ENCODE measurements at places on chromosomes 6 and 20.

DNA sequence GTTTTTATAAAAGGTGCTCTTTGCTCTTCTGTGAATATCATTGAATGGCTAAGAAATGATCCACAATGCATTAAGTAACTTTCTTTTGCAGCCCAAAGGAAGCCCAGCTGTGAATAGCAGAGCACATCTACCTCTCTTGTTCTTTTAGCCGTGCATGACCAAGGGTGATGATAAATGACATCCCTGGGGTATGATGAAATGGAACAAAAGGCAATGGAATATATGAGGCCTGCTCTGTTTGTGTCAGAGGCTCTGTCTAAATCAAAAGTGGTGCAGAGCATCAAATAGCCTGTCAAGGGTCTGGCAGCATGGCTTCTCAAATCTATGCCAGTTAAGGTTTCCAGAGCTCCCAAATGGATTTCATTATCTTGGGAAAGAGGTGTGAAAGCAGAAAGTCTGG lies 362.6 kb upstream of the RNF217 start:
- no peak for DNase-seq

GRCh38 chr6:4134841-4135664 lies at the start of gene ECI2:
ECI2 (minus strand) TSS chr6:4135575; CDS start chr6:4135560, 15 bp downstream.
- DNase-seq: no peak

GRCh38 chr20:8952721-8953120 lies 116.2 kb upstream of the PLCB4 start:
- DNase-seq: no peak

GRCh38 chr6:121800047-121800446 lies 364.6 kb downstream of the GJA1 start:
- no peak for DNase-seq

DNA sequence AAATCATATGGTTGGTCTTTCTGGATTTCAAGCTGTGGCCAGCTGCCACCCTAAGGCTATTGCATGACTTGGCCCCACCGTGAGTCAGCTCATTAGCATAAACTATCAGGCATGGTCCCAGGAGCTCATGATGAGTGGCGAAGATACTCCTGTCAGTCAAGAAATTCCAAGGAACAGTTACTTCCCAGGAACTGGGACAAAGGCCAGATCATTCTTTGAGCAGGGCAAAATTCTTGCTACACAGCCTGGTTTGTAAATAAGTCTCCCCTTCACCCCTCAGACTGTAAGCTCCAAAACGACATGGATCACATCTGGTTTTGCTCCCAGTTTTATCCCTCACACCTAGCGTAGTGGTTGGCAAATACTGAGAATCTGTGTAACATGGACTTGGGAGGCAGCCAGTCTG lies 33.0 kb upstream of the KIAA1586 start:
- no peak for DNase-seq

DNA sequence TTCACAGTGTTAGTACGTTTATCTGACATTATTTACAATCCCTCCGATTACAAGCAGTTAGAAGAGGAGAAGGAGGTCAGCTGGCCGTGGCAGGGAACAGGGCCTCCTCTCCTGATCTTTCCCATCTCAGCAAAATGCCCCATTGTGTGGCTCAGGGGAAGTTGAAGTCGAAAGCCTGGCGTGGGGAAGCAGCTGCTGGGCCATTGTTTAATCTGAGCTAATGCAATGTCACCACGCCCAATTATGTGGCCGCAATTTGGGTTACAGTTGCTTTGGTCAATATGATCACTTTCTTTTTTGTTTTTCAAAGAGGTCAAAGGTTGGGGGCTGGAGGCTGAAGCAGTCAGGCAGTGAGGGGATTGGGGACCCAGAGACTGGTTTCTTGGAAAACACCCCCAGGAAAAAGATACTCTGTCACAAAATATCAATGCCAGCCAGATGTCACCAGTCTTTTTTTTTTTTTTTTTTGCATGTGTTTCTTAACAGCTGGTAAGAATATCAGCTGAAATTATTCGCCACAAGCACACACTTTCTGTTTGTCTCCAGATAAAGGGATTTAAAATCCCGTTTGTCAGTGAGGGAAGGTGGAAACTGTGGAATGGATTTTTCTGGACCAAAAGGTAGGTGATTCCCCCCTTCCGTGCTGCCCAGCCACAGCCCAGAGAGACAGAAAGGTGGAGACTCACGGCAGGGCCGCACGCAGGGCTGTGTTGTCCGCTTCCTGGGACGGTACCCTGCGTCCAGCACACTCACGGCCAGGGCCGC lies 24.6 kb downstream of the DLL1 start:
- DNase-seq: no peak

DNA sequence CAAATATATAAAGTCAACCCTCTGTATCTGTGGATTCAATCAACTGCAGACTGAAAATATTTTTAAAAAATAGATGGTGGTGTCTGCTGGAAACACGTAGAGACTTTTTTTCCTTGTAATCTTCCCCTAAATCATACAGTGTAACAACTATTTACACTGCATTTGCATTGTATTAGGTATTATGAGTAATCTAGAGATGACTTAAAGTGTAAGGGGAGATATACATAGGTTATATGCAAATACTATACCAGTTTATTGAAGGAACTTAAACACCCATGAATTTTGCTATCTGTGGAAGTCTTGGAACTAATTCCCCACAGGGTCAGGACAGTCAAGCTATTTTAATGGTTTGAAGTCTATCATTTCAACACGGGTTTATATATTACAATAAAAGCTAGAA lies 10.2 kb downstream of the HDAC2 start:
- DNase-seq: no peak

DNA sequence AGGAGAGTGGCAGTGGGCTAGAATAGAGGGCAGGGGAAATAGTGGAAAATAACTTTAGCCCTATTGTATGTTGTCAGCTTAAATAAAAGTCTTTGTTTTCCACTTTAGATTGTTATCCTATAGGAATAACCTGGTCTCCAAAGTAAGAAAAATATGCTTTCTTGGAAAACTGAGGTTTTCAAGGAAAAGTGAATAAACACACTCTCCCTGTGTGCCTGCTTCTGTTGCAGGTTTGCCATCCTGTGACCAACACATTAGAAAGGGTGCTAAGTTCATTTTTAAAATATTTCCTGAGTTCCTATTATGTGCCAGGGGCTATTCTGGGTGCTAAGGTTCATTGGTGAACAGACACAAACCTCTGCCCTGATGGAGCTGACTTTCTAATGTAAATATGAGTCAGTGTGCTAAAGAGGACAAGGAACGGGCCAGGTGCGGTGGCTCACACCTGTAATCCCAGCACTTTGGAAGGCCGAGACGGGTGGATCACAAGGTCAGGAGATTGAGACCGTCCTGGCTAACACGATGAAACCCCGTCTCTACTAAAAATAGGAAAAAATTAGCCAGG lies 23.5 kb downstream of the BICRAL start:
- DNase-seq: no peak

DNA sequence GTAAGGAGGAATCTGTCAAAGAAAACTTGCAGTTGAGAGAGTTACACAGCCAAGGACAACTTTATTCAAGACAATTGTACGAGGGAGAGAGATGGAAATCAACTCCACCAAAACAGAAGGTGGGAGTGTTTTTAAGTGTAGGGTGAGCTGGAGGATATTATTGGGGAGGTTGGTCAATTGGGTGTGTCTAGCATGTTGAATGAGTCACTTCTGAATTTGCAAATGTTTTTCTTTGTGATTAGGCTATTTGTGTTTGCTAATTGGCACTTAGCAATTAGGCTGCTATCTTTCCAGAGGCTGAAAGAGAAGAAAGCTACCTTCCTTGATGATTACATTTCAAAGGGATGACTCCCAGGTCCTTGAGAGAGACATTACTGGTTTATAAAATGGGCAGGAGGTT lies 441.1 kb downstream of the MEI4 start:
- DNase-seq: no peak

Data from effector memory CD4-positive, alpha-beta T cell (primary cell).